ENCODE measurements at places on chromosomes 3 and 15.

GRCh38 chr3:94069194-94069813 is 6.4 kb downstream of the NSUN3 start:
- DNase-seq: no peak

GRCh38 chr3:49611291-49611690 is 57.0 kb downstream of the BSN start:
- no peak for DNase-seq

GRCh38 chr3:13025090-13025489 is 48.1 kb downstream of the IQSEC1 start:
- DNase-seq: no peak

DNA sequence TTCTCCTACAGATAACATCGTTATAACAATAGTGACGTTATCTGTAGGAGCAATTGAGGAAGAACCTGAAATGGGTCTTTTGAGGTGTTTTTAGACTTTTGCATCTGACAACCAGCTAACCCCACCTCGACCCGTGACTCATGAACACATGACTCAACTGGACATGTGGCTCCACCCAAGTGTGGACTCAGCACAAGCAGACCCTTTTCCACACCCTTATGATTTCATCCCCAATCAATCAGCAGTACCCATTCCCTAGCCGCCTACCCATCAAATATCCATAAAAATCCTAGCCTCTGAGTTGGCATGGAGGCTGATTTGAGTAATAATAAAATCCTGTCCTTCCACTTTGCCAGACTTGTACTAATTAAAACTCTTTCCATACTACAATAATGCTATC is 255.4 kb downstream of the ARPP21 start:
- DNase-seq: no peak

DNA sequence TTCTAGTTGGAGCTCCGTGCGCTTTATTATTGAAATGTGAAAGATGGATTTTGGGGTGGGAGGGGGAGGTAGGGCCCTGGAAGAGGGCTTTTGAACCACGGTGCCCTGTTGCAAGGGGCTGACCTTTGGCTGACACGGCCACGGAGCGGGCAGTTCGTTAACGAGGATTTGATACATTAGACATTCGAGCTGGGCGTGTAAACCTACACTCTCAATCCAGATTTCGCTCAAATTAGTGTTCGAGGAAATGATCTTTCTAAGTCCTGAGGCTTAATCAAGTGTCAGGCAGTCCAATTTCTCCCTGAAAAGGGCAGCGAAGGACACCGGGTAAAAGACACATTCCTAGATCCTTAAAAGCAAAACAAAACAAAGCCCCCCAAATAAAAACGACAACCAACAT is 13.0 kb downstream of the ZIC1 start:
- no peak for DNase-seq

DNA sequence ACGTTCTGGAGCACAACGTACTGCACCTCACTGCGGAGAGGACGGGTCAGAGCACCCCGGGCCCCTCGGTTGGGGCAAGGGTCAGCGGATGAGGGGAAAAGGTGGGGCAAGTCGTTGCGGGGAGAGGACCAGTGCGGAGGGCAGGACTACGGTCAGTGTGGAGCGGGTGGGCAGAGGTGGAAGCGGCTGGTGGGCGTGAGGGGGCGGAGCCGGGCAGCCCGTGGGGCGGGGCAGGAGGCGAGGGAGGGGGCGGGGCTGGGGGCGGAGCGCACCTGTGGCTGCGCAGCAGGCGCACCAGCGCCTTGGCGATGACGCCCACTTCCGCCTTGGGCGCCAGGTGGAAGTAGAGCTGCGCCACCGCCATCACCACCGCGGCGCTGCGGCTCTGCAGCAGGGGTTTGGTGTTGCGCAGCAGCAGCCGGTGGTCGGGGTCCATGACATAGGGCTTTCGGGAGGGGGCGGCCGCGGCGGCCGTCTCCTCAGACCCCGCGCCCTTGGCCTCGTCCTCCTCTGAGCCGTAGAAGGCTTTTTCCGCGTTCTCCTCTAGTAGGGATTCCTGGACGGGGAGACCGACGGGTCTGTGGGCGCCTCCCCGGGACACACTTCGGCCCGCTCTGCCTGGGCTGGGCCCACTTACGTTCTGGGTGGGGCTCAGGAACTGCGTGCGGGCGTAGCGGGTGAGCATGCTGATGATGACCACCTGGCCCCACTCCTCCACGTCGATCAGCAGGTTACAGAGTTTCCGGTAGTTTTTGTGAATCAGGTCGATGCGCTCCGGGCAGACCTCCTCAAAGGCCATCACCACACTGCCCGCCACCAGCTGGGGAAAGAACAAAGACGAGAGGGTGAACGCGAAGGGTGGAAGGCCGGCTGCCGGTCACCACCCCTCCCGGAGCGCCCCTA is 29.2 kb downstream of the AP3B2 start:
- DNase-seq: no peak

DNA sequence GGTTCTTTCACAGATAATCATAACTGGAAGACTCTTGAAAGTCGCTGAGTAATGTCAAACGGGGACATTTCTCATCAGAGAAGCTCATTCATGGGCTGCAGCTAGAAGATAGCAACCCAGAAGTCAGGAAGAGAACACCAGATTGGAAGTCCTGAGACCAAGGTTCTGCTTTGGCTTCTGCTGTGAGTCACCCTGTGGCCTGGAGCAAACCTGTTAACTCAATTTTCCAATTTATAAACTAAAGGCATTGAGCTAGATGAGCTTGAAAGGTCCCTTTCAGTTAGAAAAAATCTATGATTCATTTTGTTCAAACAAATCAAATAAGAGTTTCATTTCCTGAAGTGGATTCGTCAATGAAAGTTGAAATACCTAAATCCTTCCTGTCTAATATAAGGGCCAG is 402.2 kb downstream of the EPHB1 start:
- no peak for DNase-seq

DNA sequence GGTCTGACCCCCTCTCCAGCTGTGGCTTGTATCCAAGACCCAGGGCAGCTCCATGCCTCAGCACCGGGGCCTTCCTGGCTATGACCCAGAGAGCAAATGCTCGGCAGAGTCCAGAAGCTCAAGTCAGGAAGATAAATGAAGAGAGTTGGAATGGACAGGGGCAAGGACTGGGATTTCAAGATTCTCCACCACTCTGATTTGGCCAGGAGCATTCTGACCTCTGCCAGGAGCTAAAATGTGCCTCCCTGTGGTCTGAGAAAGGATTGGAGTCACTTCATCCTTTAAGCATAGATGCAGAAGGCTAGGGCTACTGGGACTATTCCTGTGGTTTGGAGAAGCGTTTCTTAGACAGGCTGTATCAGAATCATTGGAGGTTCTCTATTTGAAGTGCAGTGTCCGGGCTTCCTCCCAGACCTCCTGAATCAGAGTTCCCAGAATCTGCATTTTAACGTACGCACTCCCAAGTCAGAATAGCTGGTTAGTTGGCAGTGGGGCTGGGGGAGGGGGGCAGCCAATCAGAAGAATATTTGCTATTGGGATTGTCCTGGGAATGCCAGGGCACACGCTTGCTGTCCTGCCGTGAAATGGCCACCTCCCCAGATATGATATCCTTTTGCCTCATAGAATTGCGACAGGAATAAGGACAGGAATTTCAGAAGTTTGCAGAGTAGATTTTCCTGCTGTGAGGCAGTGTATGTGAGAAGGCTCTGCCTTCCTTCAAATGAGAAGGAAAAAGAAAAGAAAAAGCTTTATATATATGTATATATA is 57.4 kb downstream of the HRH1 start:
- DNase-seq: no peak

DNA sequence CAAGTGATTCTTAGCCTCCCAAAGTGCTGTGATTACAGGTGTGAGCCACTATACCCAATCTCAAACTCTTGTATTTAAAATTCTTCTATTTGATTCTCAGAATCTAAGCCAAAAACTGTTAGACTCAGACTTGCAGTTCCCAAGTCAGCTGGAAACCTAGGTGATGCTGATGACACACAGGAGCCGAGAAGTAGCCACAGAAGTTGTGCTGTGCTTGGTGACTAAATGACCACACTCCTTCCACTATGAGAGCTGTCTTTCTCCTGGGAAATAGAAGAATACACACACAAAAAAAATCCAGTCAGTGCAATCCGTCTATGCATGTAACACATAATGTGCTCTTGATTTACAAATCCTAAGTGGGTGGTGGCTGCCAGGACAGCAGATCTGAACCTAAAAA is 33.9 kb downstream of the ILDR1 start:
- no peak for DNase-seq

DNA sequence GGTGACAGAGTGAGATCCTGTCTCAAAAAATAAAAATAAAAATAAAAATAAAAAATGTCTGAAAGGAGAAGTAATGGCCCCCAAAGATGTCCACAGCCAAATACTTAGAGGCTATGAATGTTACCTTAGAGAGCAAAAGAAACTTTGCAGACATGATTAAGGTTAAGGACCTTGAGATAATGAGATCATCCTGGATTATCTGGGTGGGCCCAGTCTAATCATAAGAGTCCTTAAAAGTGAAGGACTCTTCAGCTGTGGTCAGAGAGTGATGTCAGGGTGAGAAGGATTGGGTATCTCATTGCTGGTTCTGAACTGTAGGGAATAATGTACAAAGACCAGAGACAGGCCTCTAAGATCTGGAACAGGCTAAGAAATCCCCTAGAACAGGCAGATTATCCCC is 84.9 kb upstream of the POU1F1 start:
- DNase-seq: no peak

- no peak for DNase-seq
Observed at GRCh38 chr3:28099296-28099695, 142.1 kb upstream of the CMC1 start.

- no peak for DNase-seq
Observed at GRCh38 chr15:58472821-58473581, 41.2 kb downstream of the LIPC start.

- DNase-seq: no peak
Observed at GRCh38 chr15:98034731-98035130, 74.2 kb downstream of the ARRDC4 start.

- DNase-seq: no peak
Observed at GRCh38 chr15:48644827-48645557, 517 bp downstream of the FBN1 start.

- DNase-seq: no peak
Observed at GRCh38 chr15:83445643-83446042, 1.5 kb upstream of the SH3GL3 start.

GRCh38 chr3:193819117-193820010 is 226.4 kb downstream of the OPA1 start:
- DNase-seq: no peak

DNA sequence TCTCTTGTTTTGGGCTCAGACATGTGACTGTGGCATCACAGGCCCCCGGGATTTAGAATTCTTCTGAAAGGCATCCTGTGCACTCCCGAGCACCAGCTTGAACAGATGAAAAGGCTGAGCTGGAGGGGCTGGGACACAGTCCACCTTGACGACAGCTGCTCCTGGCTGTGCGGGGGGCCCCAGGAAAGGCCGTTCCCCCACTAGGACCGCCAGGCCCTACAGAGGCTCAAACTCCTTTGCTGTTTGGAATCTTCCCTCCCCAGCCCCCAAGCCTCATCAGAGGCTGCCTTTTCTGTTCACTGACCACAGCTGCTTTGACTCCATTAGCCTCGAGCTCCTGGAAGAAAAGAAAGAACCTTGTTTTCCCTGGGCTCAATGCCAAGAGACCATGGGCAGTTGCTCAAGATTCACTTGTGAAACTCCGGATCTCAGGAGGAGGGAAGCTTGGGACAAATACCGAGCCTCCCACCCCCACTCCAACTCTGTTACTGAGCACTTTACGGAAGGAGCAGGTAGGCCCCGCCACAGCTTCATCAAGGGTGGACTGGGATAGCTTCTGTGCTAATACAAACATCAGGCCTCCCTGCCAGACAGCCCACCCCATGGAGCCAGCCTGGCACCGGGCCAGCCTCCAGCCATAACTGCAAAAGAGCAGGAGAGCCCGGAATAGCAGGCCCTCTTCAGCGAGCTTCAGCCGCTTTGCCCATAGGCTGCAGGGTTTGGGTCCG is 15.7 kb downstream of the CIDEC start:
- no peak for DNase-seq

- no peak for DNase-seq
Observed at GRCh38 chr3:35422836-35423601, 216.3 kb upstream of the ARPP21 start.

GRCh38 chr3:38614651-38615352 is 34.7 kb downstream of the SCN5A start:
- no peak for DNase-seq

GRCh38 chr3:30421266-30421665 is 185.1 kb upstream of the TGFBR2 start:
- DNase-seq: no peak

DNA sequence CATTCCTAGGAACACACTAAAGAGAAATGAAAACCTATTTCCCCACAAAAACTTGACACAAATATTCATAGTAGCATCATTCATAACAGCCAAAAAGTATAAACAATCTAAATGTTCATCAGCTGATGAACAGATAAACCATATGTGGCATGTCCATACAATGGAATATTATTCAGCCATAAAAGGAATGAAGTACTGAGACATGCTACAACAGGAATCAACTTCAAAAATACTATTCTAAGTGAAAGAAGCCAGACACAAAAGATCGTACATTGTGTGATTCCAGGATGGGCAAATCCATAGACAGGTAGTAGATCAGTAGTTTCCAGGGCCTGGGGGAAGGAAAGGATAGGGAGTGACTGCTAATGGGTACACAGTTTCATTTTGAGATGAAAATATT is 118.0 kb downstream of the GSK3B start:
- DNase-seq: no peak

DNA sequence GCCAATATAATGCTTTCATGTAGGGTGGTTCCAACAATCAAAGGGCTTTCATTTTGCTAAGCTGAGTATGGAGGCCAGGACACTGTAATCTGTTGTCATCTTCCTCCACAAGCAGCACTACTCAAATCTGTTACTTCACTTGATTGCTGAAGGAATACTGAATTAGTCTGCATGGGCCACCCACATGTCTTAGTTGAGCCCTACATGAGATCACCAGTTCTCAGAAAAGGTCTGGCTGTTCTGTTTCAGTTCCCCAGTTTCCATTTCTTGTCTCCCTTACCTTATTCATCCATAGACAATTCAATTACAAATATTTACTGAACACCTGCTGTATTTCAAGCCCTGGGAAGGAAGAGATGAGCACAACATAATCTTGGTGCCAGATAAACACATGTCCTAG is 119.2 kb downstream of the FHIT start:
- no peak for DNase-seq

DNA sequence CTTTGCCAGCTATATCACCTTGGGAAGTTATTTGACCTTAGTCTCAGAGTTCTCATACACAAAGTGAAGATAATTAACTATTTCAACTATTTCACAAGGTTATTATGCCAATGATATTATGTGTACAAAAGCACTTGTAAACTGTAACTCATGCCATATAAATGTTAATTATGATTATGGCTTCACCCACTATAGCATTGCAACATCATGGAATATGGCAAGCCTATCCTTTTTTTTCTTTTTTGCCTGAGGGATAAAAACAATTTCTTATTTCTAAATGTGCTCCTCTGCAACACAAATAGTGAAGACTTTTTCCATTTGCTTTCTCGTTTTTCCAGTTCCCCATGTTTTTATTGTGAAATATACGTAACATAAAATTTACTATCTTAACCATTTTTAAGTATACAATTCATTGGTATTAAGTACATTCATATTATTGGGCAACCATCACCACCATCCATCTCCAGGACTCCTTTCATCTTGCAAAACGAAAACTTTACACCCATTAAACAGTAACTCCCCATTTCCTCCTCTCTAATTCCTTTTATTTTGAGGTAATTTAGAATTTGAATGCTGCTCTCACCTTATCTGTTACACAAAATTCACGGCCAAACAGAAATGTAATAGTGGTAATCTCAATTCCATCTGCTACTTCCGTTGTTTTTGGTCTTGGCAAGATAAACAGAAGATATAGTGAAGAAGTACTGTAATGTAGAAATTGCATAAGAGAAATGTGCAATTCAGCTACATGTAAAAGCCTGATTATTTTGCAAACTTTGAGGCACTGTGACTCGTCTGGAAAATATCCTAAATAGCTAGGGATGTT is 46.3 kb downstream of the NANOGP8 start:
- no peak for DNase-seq

Data from cortex of kidney (tissue), 1 donor.